ENCODE measurements at places on chromosomes 16 and 17. TPM values are rescaled to one million over a fixed set of nuclear protein-coding genes. Genes with fewer than 3 reads are reported as not detected.
A peak's percentile ranks its signal among the peaks of the same experiment; 100 is the strongest.

DNA sequence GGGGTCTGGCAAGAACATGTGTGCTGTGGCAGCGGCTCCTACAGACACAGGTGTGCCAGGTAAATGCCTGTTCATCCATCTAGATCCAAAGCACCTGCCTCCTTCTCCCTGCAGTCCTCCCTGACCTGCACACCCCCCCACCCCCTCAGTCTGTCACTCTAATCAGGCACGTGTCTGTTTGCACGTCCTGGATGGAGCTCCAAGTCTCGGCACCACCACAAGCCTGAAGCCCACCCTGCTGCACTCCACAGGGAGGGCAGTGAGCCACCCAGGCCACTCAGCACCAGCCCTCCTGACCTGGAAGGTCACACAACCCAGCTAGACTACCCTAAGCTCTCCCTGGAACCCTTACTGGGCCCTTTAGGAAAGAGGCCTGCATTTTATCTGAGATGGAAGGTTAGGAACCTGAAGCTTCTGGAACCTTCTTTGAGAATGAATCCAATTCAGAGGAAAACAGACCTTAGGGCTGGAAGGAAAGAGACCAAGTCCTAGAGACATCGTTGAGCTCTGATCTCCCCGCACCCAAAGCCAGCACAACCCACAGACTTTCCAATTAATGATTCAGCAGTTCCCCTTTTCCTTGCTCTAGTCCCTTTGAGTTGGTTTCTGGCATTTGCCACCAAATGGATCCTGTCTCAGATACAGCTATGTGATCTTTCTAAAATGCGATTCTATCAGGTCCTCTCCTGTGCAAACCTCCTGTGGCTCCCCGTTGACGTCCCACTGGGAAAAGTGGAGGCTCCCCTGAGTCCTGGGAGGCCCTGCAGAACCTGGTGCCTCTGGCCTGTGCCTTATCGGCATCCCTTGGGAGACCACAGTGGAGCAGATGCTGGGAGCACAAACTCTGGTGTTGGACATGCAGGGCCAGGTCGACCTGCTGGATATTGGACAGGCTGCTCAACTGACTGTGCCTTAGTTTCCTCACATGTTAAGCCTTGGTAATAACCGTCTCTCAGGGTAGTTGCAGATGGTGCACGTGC, 67.9 kb downstream of the PRMT7 start:
- DNase-seq: no peak

DNA sequence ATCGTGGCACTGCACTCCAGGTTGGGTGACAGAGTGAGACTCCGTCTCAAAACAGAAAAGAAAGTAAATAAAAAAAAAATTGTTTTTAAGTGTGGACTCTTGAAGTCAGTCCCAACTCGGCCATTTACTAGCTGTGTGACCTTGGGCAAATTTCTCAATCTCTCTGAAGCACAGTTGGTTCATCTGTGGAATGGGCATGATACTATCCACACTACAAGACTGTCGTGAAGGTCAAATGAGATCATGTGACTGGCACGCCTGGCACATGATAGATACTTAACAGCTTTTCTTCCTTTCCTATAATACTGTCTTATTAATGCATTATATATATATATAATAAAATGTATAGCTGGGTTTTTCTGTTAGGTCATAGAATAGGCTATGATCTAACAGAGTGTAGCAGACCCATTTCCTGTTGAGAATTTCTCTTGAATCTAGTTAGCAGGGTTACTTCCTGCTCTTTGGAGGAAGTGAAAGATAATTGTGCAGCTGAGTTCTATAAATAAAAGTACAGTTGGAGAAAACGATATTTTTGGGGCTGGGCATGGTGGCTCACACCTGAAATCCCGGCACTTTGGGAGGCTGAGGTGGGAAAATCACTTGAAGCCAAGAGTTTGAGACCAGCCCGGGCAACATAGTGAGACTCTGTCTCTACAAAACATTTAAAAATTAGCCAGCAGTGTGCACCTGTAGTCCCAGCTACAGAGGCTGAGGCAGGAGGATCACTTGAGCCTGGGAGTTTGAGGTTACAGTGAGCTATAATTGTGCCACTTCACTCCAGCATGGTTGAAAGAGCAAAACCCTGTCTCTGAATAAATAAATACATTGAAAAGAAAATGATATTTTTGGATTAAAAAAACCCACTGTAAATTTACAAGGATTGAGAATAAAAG, 7.3 kb downstream of the MILR1 start:
- DNase-seq: no peak

DNA sequence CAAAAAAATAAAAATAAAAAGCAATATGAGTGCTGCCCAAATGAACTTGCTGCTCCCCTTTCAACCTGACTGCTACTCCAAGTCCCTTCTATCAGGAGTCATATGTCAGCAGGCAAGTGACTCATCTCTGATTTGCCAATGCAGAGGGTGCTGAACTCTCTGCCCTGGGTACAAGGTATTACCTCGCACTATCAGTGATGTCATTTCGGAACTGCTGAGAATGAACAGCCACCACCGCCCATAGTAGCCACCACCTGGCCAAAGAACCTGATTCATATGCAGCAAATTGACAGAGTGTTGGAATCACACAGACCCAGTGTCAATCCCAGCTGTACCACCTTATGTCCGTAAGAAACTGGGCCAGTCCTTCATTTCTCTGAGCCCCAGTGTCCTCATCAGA, 31.2 kb downstream of the LYRM9 start:
- no peak for DNase-seq

Gene STX1B
- 0.89 TPM for total RNA-seq

DNA sequence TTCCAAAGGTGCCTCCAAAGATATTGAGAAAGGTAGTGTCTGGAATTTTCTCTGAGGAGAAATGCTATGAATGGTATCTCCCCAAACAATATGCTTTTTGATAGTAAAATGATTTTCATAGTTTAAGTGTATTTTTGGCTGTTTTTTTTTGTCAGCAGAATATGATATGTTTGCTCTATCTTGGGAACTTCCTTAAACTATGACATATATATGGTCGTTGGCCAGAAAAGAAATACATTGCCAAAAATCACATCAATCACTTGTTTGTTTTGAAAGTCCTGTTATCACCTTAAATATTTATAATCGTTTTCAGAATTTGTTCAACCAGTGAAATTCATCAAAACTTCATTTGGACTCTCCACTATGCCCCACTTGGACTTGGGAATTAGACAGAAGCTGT, 816.9 kb downstream of the CDH11 start:
- peak; percentile 1 for DNase-seq

- no peak for DNase-seq
Measured at GRCh38 chr17:59623151-59623550, 3.5 kb downstream of the CLTC start.

Gene ABCC11
- 0.20 TPM for total RNA-seq

Gene STX8
- 52.1 TPM for total RNA-seq

GRCh38 chr17:67239597-67239996, 5.4 kb downstream of the HELZ start:
- no peak for DNase-seq

DNA sequence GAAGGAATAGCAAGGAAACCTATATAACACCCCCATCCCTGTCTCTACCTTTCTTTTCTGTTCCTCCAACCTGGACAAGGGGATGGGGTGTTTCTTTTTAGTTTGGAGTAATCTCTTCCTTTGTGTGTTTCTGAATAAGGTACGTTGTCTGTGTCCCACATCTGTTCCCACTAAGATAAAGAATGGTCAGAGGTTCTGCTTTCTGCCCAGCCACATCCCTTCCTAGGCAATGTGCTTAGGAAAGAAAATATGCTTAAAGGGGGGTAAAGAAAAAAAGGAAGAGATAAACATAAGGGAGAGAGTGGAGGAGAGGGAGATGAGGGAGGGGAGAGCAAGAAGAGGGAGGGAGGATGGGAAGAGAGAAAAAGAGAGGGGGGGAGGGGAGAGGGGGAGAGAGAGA, 35.1 kb downstream of the SLC6A2 start:
- no peak for DNase-seq

DNA sequence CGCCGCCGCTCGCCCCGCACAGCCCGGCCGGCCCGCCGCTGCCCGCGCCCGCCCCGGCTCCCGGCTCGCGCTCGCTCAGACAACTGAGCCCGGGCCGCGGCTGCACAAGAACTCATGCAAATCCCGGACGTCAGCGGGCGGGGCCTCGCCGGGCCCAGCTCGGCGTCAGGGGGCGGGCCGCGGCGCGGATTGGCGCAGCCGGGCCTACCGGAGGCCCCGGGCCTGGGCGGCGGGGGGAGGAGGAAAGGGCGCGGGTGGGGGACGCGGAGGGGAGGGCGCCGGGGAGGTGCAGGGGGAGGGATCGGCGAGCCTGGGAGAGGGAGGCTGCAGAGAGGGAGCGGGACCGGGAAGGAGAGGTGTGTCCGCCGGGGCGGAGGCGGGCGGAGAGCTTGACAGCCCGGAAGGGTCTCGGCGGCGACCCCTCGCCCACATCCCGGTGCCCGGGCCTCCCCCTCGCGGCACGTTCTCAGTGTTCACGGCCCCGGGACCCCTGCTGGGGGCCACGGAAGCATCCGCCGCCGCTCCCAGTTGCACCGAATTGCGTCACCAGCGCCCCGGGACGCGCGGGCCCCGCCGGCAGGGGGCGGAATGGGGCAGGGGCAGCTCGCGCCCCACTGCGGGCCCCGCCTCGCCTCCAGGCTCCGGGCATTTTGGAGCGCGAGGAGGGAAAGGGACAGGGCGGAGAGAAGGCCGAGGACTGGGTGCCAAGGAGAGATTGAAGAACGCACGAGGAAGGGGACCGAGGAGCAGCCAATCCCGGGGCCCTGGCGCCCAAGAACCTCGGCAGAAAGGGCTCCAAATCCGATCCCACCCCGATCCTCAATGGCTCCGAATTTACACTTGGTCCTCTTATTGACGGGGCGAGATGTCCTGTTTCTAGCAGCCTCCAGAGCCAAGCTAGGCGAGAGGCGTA, at the start of gene CBX4:
Gene CBX4 (minus strand): TSS at position 85 of the 913 bp plus-strand sequence. CDS start 189 bp downstream, outside the sequence.
- DNase-seq: peak; percentile 88

Gene USP22
- 137 TPM for total RNA-seq

GRCh38 chr17:82241926-82242697, 13.3 kb downstream of the SLC16A3 start:
- no peak for DNase-seq

Gene RAMP2
- 16.4 TPM for total RNA-seq

DNA sequence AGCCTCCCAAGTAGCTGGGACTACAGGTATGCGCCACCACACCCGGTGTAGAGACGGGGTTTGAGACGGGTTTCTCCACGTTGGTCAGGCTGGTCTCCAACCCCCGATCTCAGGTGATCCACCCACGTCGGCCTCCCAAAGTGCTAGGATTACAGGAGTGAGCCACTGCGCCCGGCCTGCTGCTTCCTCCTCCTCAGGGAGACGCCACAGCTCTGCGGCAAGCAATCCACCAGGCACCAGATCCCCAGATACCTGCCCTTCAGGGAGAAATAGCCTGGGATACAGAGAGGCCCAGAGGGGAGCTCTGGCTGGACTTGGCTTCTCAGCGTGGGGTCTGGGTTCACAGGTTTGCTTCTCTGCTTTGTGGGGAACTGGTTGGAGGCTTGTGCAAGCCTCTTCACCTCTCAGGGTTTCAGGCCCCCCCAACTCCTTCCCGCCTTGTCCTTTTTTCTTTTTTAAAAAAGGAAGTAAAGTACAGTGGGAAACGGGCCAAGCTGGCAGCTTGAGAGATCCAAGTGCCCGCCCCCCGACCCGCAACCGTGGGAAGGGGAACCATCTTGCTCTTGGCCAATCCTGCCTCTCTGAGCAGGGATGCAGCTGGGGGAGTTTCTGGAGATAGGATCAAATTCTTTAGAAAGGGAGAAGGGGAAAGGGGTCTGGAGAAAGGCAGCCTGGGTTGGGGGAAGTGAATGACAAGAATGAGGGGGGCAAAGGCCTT, 2.6 kb upstream of the SPHK1 start:
- DNase-seq: no peak

DNA sequence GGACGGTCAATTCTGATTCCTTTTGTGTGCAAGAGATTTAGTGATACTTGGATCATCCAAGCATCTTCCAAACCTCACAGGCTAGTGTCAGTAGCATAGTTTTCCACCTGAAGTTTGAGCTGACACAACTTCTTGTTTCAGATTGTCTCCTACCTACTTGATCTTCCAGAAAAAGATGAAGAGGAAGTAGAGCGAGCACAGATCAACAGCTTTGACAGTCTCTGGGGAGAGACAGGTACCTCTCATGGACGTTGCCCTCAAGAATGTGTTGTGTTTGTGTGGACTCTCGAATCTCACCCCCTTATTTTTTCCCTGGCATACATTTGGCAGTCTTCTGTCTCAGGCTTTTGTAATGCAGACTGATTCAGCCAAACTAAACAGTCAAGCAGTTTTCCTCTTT, 47.4 kb downstream of the CYB561 start:
- no peak for DNase-seq

Gene ZNF205
- total RNA-seq: 6.1 TPM

Gene MEFV
- 1.8 TPM for total RNA-seq

Gene GPR179
- 0.10 TPM for total RNA-seq

GRCh38 chr16:11691771-11692170, 23.5 kb downstream of the SNN start:
- no peak for DNase-seq
